Glutamatergic neuron (in vitro differentiated cells): ENCODE measurements at places on chromosomes 4 and X. TPM values are rescaled to one million over a fixed set of nuclear protein-coding genes. Genes with fewer than 3 reads are reported as not detected.

Gene FREM3
- not detected for total RNA-seq

Gene LRCH2
- 24.2 TPM for total RNA-seq

Gene SPP1
- total RNA-seq, result 1.1 TPM

Gene MOSPD2
- 11.8 TPM for total RNA-seq

Gene TEX11
- not detected for total RNA-seq

Gene TMEM154
- total RNA-seq, result 0.22 TPM

Gene F8A3
- not detected for total RNA-seq

Gene MED14
- total RNA-seq, result 59.8 TPM

Gene LRRC66
- 1.5 TPM for total RNA-seq

Gene SLC6A14
- total RNA-seq, result not detected

Gene WWC2
- total RNA-seq, result 18.2 TPM

Gene EVC
- total RNA-seq, result 6.7 TPM

Gene MAGEA6
- 0.32 TPM for total RNA-seq

Gene SLC2A9
- total RNA-seq, result not detected
